Adipocyte (in vitro differentiated cells): ENCODE measurements at places on chromosomes 7 and 10.

DNA sequence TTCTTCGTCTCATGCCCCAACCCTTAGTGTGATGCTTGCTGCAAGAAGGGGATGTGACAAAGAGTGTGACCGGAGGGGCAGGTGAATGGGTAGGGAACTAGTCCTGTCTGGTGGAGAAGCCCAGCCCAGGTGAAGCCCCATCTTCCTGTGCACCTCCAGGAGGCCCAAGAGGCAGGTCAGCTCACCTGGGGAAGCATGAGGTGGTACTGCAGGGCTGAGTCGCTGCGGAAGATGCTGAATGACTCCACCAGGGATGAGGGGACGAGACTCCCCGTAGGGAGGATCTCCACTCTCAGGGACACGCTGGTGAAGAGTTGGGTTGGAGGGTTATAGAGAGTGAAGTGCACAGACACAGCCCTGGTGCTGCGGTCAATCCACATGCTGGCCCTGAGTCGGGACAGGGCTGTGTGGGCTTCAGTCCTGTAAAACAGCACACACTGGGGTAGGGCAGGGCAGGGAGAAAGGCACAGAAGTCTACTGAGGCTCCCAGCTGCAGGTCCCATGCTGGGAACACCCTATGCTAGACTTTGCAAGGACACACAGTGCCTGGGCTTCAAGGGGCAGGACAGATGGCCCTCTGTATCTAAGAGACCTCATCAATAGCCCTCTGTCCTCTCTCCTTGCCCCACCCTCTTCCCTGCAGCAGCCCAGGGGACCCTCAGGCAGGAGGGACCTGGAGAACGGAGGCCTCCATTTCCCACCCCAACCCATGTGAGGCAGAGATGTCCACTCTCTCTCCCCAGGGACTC lies 136.5 kb downstream of the PKD1L1 start:
- DNase-seq, result no peak

- DNase-seq, result no peak
These were observed 103.1 kb upstream of the RPA3 start for GRCh38 chr7:7821517-7821916.

DNA sequence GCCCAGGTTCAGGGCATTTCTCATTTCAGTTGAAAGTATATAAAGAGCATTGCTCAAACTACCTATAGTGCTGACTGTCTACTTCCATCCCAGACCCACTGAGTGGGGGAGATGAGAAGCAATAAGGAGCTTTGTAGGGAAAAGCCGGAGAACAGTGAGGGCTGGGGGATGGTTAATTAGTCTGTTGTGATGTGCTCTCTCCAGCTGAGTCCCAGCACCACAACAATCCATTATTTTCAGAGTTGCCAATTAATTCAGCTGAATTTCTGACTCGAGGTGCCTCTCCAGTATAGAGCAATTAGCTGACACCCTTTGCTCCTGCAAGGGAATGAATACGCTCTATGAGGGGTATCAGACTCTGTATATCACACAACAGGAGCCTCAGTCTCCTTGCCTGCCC lies 1118.6 kb downstream of the SORCS3 start:
- no peak for DNase-seq

DNA sequence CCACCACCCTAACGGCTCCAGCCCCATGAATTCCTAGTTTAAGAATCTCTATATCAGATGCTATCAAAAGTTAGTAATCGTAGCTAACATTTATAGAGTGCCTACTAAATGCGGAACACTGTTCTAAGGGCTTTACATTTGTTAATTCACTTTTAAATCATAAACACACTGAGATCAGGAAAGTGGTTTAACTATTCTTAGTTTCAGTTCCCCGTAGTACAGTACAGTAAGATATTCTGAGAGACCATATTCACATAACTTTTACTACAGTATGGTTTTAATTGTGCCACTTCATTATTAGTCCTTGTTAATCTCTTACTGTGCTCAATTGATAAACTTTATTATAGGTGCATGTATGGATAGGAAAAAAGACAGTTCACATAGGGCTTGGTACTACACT lies 22.5 kb downstream of the SYPL1 start:
- no peak for DNase-seq

- DNase-seq, result peak; percentile 61
These were observed 50.3 kb upstream of the RSU1 start for GRCh38 chr10:16867556-16867955.

DNA sequence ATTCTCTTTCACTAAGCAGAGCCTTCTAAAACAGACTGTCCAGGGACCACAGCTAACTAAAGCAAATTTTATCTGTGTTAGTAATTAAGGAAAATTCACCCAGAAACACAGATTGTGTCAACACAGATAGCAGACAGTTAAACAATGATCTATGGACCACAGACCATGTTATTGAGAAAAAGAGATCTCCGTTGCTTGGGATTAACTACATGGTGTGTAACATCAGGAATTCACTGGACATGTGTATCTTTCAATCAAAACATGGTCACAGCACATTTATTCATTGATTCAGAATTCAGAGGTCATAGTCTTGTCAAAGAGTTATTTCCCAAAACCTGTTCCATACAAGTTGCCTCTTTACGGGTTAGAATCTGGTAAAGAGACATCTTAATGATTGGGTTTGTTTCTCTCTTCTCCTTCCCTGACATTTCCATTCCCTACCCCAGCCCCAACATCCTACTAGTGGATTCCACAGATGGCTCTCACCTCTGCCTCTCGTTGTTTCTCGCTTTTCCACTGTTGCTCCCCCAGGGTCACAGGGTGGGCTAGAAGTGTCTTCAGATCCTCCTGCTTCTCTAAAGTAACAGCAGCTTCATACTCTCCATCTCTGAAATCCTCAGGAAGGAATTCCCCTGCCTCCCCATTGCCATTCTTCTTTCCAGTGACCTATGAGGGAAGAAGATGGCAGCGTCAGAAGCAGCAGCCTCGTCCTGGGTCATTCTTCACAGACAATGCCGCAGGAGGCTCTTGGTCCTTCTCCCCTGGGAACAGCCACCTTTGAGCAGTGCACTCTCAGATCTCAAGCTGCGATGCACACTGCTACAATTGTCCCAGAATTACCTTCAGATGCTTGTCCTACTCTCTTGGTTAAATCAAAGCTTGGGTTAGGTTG lies 958 bp downstream of the ANKRD1 start:
- DNase-seq, result no peak

GRCh38 chr10:7610651-7611389 lies 55.9 kb downstream of the ITIH5 start:
- peak; percentile 91 for DNase-seq

GRCh38 chr7:16770657-16771329 lies 17.2 kb downstream of the TSPAN13 start:
- DNase-seq, result peak; percentile 6

DNA sequence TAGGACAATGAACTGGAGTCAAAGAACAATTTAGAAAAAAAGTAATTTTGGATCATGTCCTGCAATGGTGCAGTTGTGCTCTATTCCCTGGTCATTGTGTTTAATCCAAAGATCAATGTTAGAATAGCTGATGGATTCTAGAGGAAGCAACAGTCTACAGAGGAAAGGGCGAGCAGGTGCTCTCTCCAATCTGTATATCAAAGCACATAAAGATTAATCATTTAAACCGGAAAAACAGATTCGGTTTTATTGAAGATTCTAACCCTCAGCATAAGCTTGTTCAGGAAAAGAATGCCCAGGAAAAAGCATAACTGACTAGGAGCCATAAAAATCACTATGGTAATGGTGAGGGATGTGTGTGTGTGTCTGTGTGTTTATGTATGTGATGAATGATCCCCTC lies 110.3 kb downstream of the MALRD1 start:
- DNase-seq, result no peak

- no peak for DNase-seq
These were observed 82.9 kb upstream of the NAMPT start for GRCh38 chr7:106367664-106368063.

DNA sequence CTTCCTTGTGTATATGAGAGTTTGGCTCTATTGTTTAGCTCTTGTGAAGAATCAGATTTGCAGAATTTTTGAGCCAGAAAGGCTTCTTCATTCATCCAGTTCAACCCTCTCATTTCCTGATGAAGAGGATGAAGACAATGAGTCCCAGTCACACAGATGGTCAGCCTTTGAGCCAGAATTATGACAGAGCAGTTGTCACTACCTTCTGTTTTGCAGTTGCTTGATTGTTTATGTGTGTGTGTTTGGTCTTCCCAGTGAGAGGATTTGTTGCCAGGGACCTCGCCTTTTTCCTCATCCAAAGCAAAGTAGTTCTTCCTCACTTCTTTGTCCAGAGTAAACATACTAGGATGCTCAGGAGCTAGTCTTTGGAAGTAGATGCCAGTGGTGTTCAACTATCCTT lies 15.6 kb downstream of the MDFIC start:
- no peak for DNase-seq

DNA sequence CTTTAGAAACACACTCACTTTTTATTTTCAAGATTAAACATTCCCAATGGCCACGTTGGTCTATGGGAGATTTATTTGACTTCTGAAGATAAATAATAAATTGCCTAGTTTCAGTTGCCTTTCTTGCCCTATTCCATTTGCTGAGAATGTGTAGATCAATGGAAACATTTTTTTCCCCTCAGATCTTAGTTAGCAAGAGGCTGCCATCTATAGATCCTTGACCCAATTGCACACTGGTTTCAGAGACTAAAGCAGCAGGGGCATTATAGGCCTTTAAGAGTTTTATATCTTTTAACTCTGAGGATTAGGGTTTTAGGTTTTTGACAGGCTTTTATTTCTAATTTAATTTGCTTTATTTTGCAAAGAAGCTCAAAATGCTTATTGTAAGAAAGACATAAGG lies 163.2 kb upstream of the GPR26 start:
- DNase-seq, result peak; percentile 0

DNA sequence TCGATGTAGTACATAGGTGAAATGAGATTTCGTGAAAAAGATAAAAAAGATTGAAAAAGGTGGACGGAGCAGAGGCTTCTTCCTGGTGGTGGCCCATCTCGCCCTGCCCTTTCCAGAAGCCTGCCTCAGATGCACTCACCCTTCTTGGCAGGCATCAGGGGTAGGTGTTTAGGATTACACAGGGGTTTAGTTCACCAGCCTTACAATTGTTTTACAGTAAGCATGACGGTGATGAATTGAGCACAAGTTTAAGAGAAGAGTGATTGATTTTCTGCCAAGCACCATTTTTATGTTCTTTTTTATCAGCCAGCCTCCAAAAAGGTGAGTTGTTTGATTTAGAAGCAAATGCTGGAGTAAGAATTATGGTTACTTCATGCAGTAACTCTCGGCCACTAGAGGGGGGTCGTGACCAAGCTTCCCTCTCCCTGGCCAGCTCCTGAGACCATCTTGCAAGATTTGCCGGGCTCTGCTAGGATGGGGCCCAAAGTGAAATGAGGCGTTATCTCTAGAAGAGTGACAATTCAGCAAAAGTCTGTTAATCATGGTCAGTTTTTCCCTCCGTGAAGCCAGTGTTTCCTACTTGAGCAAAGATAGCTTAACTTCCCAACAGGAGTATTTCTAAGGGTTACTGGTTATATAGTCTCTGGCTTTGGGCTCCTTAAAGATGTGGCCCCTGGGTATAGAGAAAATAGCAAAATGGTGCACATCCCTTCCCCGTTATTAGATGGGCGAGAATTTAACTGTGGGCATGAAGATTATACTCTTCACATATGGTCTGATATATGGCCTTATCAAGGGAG lies 228.8 kb downstream of the BMPER start:
- peak; percentile 88 for DNase-seq

DNA sequence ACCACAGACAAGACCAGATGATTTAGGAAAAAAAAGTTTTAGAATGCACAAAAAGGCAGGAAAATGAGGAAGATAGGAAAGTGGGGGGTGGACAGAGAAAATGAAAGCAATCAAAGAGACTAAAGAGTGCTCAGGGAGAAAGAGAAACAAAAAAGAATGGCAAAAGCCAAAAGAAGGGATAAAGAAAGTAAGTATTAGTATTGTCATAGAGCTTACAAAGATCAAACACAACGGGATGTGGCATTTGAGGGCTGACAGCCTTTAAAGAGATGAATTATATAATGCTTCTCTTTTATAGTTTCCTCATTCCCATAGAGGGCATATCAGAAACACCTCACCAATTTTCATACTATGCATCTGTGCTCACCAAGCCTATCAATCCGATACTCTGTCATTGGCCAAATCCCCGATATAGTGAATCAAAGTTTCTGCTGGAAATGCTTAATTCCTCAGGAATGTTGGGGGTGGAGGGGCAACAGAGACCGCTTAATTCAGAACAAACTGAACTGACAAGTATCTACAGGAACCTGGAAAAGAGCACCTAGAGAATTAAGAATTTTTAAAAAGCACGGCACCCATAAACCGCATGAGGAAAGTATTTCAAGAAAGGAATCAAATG lies 2.7 kb downstream of the COG5 start:
- DNase-seq, result no peak

- DNase-seq, result no peak
These were observed 524.4 kb downstream of the SDK1 start for GRCh38 chr7:3825491-3825890.

DNA sequence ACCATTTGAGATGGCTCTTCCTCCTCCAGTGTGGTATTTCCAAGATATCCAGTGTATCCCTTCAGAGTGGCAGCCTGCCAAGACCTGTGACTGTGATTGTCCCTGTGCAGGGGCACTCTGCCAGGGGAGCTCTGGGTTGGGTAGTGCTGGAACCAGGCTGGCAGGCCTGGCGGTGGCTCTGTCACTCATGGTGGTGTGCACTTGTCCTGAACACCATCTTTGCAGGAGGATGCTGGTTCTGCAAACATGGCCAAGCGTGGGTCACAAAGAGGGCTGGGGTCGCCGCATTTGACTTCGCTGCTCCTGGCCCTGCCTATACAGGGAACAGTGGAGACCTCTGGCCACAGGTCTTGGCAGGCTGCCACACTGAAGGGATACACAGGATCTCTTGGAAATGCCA lies 205.2 kb downstream of the PRPF18 start:
- no peak for DNase-seq

DNA sequence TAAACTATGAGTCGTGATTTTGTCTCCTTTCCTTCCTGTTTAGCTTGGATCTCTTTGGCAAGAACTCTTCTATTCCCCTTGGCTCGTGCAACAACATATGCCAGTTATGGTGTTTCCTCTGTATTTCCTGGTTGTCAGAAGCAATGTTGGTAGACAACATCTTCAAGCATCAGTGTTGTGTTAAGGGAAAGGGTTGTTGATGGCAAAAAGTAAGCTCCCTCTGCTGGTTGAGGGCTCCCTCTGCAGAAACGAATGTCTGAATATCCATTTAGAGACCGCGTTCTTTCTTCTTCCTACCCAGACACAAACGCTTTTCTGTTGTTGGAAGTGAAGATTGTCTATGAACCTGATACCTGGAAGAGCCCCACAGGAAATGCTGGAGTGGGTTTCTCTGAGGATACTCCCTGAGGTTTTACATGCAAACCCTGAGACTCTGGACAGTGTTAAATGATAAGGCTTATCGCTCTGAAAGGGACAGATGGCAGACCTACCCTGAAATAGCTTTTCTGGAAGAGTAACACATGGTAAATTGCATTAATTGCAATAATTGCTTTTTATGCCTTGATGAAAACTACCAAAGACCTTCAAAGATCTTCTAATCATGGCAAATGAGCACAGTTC lies 23.5 kb upstream of the C1QL3 start:
- peak; percentile 63 for DNase-seq

- no peak for DNase-seq
These were observed 637.9 kb downstream of the TNS3 start for GRCh38 chr7:46943996-46944395.

- DNase-seq, result no peak
These were observed 116.9 kb upstream of the PPIF start for GRCh38 chr10:79230328-79230830.
